CD4-positive, alpha-beta memory T cell (primary cell): ENCODE measurements at places on chromosomes 16 and 17.
A peak's percentile ranks its signal among the peaks of the same experiment; 100 is the strongest.

- DNase-seq = peak; percentile 11
Observed at GRCh38 chr16:56191835-56192634, 746 bp downstream of the GNAO1 start.

GRCh38 chr16:9392956-9393355 lies 301.5 kb downstream of the HAPSTR1 start:
- DNase-seq = no peak

- DNase-seq = no peak
Observed at GRCh38 chr16:55871411-55872038, 3.6 kb downstream of the CES5A start.

DNA sequence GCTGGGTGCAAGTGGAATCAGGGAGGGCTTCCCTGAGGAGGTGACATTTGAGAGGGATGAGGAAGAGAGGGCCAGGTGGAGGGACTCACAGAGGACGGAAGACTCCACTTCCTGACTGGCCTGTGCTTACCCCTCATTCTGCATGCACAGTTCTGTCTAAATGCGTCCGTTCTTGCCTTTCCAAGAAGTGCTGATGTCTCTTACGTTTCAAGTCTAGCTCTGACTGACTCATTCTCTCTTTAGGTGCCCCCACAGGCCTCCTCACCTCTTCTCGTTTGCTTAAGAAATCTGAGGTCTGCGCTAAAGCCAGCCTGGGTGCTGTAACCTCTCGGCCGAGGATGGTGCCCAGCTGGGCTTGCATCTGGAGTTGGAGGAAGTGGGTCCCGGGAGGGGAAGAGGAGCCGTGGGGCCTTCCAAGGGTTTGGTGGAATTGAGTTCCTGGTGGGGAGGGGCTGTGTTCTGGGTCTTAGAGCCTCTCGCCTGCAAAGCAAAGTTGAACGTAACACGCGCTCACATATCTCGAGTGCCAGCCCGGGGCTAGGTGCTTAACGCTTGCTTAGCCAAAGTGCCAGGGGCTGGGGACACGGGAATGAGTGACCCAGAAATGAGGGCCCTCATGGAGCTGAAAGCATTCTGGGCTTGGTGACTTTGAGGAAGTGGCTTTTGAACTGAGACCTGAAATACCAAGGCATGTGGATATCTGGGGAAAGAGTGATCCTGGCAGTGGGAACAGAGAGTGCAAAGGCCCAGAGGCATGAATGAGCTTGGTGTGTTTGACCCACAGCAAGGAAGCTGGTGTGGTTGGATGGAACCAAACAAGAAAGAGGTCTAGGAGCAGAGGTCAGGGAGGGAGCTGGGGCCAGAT lies 4.8 kb downstream of the IL4R start:
- DNase-seq = peak; percentile 35
